ENCODE measurements at places on chromosomes 3 and 15.

DNA sequence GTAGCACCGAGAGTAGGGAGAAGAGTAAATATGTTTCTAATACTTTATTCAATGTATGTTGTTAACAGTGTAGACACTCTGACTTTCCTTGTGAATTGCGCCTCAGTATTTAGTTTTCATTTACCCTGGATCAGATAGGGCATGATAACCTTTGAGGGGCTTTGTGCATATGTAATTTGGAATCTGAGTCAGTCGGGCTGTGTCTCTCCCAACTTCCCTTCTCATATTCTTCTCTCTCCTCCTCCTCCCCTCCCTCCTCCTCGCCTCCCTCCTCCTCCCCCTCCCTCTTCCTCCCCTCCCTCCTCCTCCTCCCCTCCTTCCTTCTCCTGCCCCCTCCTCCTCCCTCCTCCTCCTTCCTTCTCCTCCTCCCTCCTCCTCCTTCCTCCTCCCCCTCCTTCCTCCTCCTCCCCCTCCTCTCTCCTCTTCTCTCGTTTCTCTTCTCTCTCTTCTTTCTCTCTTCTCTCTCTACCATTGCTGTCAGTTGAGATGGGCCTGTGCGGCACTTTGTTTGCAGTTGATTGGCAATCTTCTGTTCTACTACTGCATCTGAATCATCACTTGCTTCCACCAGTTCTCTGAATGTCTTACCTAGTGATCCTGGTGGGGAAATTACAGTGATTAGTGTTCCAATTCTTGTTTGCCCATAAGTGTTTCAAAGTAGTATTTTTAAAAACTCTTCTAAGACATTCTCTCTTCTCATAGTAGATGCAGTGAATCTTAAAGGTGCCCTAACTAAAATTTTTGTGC lies 162.3 kb downstream of the PGPEP1L start:
- DNase-seq: no peak

DNA sequence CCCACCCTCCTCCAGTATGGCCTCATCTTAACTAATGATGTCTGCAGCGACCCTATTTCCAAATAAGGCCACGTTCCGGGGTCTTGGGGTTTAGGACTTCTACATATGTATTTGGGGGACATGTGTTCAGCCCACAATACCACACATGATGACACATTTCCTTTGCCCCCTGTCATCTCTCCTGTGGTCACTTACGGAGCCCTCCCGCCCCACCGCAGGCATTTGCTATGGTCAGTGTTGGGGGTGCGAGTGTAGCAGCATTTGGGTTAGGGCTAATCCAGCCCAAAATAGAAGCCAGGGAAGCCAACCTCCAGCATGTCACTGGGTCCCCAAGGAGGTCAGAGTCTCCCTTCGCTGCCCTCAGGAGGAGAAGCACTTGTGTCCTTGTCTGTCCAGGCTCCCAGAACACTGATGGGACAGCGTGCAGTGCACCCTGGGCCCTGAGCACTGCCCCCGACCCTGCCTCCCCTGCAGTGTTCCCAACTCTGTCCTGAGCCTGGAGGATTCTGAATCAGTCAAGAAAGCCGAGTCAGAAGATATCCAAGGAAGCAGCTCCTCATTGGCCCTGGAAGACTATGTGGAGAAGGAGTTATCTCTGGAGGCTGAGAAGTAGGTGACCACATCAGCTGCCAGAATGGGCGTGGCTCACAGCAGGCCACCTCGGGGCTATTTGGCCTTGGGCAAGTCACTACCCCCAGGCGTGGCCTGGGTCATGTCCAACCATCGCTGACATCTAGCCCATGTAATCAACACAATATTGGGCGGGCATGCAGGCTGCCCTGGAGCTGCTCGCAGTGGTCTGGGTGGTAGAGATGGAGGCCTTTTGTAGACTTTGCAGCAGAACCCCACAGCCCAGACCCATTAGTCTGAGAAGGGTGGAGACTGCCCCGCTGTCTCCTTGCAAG lies 46.9 kb upstream of the FGD5 start:
- no peak for DNase-seq

DNA sequence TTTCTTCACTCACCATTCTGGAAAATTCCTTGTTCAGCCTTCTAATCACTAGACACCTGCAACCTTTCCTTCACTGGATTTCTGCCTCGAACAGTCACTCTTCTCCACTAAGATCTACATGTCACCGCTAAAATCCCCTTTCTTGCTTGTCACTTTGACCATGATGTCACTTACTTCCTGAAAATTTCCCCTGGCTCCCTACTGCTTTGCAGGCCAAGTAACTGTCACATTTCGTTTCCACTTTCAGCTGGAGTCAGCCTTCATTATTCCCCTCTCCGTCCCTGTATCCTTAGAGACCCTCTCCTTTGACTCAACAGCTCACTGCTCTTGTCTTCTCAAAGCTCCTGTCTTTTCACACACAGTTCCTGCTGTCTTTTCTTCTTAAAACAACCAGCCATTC lies 15.9 kb downstream of the CHL1 start:
- DNase-seq: no peak

GRCh38 chr15:50506121-50506520 lies 40.3 kb downstream of the USP50 start:
- DNase-seq: no peak

- peak; percentile 66 for DNase-seq
These were observed 9.6 kb upstream of the TAGLN3 start for GRCh38 chr3:111989061-111989678.

- no peak for DNase-seq
These were observed 491.1 kb downstream of the AGBL1 start for GRCh38 chr15:86570738-86571137.

DNA sequence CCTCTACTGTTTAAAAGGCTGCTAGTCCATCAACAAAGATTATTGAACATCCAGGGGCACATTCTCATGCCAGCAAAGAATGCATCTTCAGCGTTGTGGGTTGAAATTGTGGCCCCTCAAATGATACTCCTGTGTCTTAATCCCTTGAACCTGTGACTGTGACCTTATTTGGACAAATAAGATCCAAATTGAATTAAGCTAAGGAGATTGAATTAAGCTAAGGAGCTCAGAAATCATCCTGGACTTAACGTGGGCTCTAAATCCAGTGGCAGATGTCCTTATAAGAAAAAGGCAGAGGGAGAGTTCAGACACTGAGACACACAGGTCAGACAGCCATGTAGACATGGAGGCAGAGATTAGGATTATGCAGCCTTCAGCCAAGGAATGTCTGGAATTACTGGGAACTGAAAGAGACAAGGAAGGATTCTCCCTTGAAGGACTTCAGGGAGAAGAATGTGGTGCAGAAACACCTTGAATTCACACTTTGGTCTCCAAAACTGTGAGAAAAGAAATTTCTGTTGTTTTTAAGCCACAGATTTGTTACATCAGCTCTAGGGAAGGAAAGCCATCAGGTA lies 57.3 kb upstream of the SLC24A5 start:
- DNase-seq: no peak

DNA sequence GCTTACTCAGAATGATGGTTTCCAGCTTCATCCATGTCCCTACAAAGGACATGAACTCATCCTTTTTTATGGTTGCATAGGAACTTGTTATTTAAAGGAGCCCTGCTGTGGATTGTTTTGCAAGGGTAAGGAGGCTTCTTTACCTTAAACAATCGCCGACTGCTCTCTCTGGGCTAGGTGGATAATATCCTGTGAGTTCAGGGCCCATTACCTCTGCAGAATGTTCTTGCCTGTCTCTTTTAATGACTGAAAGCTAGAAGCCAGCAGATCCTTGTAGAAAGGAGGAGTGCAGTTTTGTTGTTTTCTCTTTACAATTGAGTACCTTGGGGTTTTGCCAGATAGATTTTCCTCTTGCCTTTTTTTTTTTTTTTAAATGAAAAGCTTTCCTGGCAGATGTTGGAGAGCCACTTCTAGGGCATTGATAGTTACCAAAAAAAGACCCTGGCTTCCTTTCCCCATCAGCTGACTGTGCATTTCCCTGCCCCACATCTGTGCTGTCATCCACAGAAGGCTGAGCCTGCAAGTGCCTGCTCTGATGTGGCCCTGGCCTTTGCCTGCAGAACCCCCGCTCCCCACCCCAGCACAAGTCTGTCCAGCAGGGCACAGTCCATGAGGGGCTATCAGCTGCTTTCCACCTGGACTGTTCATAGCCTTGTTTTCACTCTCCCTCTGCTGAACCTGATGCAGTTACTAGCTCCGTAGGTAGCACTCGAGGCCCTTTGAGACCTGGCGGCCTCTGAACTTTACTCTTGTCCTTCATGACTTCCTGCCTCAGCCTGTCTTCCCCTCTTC lies 113.1 kb downstream of the CHCHD6 start:
- DNase-seq: no peak

- DNase-seq: no peak
These were observed 19.4 kb upstream of the SERPINI2 start for GRCh38 chr3:167493244-167493643.

- DNase-seq: peak; percentile 79
These were observed 226.8 kb downstream of the NTRK3 start for GRCh38 chr15:88029696-88030095.

DNA sequence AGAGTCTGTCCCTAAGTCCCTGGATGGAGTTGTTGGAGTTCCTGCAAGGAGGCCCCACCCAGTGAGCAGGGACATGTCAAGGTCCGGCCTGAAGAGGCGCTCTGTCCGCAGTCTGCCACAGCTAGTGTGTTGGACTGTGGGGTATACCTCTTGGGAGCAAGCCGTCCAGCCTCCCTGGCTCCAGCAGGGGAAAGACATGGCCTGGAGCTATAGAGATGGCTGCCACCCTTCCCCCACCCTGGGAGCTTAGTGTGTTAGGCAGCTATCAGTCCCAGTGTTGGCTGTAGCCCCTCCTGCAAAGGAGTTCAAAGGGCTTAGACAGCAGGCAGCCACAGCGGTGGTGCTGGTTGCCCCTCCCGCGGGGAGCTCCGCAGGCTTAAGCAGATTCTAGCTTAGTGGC lies 20.3 kb downstream of the IMPG2 start:
- no peak for DNase-seq

DNA sequence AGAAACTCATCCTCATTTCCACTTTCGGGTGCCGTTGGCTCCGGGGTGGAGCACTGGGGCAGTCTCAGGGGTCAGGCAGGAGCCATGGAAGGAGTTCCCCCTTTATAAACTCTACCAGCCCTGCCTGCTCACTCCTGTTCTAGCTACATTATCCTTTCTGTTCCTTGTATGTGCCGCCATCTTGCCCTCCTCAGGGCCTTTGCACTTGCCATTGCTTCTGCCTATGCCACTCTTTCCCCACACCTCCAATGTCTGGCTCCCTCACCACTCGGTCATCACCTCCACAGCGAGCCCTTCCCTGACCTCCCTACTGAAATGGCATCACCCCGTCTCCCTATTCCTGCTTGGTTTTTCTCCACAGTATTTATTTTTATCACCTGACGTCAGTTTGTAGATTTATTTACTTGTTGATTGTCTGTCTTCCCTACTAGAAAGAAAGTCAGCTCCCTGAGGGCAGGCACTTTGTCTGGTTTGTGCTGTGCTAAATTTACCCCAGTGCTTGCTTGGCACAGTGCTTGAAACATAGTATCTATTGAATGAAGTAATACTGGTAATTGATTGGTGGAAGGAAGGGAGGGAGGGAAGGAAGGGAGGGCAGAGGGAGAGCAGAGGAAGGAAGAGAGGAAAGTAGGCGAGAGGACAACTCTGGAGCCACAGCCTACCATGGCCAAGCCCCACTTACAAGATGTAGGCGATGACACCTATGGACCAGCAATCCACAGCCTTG lies 8.8 kb downstream of the CAMK1 start:
- DNase-seq: no peak

DNA sequence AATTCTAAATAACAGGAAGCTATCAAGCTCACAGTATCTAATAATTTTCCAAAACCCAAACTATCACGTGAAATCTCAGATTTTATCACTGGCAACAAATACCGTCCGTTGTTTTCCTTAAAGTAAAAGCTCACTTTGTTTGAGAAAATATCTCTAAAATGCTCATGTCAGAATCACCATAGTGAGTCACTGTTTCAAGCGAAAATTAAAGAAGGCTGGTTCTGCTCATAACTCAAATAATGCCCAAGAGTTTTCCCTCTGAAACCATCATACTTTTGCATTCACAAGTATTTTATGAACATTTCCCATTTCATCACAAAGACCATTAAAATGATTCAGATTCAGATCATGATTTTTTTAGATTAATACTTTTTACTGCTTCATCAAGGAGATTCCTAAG lies 50.6 kb downstream of the TBL1XR1 start:
- DNase-seq: peak; percentile 79

DNA sequence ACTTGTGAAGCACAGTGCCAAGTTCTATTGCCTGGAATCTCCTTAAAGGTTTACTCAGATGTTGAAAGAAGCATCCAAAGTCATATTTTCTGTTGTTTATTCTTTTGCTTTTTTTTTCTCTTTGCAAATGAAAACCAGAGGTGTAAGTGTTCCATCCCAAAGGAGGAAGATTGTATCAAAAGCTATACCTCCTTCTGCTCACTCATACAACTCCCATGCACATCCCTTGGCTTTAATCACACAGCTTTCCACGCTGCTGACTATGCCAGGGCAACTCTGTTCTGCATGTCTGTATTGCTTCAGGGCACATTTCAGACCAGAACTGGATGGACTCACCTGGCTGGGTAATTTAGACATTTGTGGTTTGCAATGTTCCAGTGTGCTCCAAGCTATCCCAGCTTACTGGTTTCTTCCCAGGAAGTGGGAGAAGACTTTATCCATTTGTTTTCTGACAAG lies 399.6 kb upstream of the TBL1XR1 start:
- no peak for DNase-seq

DNA sequence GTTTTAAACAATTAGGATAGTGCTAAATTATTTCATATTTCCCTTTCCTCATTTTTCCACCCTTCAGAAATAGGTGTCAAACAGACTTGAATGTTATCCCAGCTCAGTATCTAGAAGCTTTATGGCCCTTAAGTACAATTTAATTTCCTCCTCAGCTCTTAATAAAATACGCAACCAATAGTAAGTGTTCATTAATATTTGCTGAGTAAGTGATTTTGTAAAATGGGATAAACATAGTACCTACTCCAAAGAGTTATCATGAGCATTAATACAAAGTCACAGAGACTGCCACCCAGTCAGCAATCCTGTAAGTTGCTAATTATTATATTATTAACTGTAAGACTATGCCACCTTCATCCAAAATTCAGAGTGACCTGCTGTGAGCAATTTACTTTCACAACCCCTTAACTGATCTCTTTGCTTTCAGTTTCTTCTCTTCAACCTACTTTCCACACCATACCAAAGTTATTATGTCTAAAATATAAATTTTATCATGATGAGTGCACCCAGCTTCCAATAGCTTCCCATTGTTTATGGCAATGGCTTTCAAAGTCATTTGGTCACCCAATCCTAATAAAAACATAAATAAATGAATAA lies 30.7 kb upstream of the CLDN1 start:
- no peak for DNase-seq

DNA sequence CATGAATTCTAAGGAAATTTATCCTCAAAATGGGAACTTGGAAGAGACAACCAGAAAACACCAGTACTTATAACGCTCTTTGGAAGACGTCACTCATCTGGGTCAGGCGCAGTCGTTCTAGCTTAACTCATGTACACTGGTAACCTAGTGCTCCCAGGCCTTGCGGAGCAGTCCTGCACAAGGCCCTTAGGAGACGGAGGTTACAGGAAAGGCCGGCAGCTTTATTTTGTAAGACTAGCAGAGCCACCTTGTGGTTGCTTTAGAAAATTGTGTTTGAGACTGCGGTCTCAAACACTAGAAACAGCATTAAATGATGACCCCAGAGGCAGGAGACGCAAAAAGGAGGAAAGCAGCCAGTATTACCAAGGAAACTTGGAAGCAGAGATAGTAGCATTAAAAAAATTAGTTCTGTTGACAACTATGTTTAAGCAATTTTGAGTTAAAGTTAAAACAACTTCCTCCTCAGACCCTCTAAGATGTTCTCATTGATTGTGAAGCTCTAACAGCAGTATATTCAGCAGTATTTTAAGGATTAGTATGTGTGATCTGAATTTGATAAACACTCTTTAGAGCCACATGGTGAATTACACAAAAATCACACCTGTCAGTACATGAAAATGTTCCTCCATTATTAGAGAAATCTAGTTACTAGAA lies 141.9 kb upstream of the C2CD4B start:
- DNase-seq: peak; percentile 74

All from fibroblast of skin of right quadriceps (primary cell).